ENCODE measurements at places on chromosomes 1 and 21.

GRCh38 chr1:9746211-9746610, 77.6 kb downstream of the CLSTN1 start:
- no peak for DNase-seq

- DNase-seq = no peak
Observed at GRCh38 chr21:43720539-43721166, 1.7 kb downstream of the PDXK start.

GRCh38 chr1:90799326-90799725, 82.2 kb upstream of the BARHL2 start:
- DNase-seq = no peak

GRCh38 chr1:228224198-228225164, 16.6 kb downstream of the OBSCN start:
- no peak for DNase-seq

GRCh38 chr1:116557323-116557878, 13.4 kb downstream of the CD58 start:
- DNase-seq = no peak

GRCh38 chr1:29444782-29445729, 208.7 kb downstream of the PTPRU start:
- no peak for DNase-seq

GRCh38 chr1:197021716-197022115, 44.4 kb downstream of the CFHR5 start:
- no peak for DNase-seq

GRCh38 chr1:200346700-200347099, 63.1 kb downstream of the ZNF281 start:
- DNase-seq = no peak

DNA sequence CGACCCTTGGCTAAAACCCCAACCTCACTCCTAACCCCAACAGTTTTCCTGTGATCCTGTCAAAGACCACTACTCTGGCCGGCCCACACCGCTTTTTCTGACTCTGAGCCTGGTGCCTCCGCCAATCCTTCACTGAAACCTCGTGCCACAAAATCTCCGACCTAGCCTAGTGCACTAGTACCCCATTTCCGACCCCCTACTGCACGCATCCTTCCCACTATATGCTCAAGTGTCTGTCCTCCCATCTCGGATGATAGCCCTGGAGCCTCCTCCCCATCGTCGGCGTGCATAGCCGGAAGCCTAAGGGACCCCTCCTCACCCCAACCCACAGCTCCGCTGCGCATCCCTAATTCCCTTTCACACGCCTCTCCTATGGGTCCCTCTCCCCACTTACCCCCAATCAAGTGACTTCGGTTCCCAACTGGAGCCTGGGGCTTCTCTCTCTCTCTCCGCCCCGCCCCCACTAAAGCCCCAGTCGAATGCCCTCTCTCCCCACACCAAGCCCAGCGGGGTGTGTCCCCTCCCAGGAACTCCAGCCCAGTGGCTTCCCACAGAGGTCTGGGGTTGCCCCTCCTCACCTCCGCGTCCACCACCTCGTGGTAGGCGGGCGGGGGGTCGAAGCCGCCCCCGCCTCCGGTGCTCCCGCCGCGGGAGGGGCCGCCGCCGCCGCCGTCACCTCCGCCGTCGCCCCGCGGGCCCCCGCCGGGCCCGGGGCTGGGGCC, 791 bp downstream of the USP24 start:
- peak; percentile 65 for DNase-seq

- no peak for DNase-seq
Observed at GRCh38 chr21:41926117-41926806, 27.6 kb downstream of the C2CD2 start.

DNA sequence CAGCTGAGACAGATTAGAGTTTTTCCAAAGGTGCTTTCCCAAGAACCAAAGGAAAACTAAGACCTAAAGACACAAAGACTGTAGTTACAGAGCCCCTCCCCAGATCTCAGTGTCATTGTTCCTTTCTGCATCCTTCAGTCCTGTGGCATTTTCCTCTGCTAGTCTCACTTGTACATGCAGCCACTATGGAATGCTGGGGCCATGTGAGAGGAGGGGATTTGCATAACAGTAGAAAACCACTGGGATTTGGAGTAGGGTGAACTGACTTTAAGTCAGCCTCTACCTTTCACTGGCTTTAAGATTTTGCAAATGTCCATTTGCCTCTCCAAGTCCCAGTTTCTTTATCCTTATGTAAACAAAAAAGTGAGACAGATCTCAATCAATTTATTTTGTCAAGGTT, 119.4 kb upstream of the F3 start:
- DNase-seq = no peak

DNA sequence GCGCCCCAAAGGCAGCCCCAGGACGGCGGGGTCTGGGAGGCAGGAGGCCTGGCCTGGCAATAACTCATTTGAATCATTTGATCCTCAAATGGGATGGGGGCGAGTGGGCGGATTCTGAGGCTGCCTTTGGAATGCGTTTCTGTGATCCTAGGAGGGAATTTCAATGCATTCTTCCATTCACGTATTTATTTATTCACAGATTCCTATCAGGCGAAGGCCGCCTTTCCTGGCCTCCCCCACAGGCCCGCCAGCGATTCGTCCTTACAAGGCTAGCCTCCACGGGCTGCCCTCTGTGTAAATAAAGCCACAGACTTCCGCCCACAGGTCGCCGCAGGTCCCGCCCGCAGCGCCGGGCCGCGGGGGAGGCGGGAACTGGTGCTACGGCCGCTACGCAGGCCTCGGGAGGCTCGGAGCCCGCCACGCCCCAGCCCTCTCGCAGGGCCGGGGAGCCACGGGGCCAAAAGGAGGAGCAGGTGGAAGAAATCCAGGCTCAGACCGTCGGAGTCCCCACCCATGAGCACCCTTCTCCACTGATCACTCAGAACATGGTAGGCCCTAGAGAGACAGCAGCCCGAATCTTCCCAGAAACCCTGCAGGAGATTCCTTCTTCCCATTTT, 31.3 kb upstream of the JUN start:
- DNase-seq = peak; percentile 92

DNA sequence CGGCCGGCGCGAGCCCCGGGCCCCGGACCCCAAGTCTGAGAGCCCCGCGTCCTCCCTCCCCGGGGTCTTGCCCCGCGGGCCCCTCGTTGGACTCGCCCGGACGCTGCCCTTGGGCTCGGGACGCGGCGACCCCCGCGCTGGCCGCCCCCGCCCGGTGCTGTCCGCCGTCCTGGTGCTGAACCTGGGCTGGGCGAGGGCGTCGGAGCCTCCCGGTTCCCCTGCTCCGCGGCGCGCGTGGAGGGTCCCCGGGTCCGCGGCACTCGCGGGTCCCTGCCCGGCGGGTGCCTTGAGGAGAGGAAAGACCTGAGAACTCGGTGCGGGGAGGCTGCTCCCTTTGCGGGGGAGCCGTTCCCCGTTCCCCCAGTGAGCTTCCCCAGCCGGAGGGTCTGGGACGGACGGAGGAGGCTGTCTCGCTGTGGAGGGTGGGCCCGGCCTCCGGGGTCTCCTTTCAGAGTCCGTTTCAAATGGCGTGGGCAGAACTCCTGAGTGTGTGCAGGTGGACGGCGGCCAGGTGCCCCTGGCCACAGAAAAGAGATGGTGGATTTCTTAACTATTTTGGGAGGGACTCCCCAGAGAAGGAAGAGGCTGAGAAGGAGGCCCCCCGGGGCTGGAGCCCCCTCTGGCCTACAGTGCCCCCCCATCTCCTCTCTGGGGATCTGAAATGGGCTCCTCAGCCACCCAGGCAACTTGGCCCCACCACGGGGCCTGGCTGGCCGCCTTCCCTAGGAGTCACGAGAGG, 595 bp downstream of the GABRD start:
- peak; percentile 15 for DNase-seq

DNA sequence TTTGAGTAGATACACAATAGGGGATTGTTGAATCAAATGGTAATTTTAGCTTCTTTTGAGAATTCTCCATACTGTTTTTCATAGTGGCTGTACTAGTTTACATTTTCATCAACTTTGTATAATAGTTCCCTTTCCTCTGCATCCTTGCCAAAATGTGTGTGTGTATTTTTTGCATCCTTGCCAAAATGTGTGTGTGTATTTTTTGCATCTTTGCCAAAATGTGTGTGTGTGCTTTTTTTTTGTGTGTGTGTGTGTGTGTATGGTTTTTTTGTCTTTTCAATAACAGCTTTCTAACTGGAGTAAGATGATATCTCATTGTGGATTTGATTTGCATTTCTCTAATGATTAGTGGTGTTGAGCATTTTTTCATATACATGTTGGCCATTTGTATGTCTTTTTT, 105.4 kb downstream of the ATP6V1G3 start:
- no peak for DNase-seq

- DNase-seq = no peak
Observed at GRCh38 chr1:79325705-79326104, 319.2 kb upstream of the ADGRL4 start.

DNA sequence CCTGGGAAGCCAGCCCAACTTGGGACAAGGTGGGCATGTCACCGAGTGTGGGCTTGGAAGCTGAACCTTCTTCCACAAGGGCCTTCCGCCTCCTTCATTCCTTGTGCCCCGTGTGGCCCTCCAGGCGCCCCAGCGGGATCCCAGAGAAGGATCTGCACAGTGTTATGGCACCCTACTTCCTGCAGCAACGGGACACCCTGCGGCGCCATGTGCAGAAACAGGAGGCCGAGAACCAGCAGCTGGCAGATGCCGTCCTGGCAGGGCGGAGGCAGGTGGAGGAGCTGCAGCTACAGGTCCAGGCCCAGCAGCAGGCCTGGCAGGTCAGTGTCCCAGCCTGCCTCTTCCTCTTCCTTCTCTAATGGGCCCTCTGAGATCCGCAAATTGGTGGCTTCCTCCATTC, 5.8 kb upstream of the BGLAP start:
- DNase-seq = no peak

- peak; percentile 27 for DNase-seq
Observed at GRCh38 chr1:216221260-216221700, 202.0 kb downstream of the USH2A start.

- DNase-seq = no peak
Observed at GRCh38 chr1:61463220-61463619, 261.7 kb downstream of the TM2D1 start.

DNA sequence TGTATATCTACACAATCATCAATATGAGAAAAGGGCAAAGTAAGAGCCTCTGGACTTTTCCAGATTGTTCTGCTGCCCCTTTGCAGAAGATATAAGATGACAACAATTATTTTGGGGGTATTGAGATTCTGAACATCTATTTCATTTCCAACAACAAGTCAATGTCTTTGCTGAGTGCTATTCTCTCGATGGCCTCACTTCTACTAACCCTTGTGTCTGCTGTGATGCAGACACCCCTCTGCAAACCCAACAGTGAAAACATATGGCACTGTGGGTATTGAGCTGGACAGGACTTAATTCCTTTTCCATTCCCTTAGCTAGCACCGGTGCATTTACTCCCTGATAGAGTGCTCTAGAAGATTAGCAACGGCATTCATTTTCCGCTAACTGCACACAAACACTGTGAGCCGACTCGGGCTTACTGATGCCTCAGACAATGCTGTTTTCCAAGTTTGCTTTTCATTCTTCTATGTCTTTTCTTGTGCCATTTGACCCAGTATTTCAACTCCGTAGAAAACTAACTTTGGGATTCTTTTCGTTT, 33.4 kb upstream of the SMYD2 start:
- DNase-seq = no peak

DNA sequence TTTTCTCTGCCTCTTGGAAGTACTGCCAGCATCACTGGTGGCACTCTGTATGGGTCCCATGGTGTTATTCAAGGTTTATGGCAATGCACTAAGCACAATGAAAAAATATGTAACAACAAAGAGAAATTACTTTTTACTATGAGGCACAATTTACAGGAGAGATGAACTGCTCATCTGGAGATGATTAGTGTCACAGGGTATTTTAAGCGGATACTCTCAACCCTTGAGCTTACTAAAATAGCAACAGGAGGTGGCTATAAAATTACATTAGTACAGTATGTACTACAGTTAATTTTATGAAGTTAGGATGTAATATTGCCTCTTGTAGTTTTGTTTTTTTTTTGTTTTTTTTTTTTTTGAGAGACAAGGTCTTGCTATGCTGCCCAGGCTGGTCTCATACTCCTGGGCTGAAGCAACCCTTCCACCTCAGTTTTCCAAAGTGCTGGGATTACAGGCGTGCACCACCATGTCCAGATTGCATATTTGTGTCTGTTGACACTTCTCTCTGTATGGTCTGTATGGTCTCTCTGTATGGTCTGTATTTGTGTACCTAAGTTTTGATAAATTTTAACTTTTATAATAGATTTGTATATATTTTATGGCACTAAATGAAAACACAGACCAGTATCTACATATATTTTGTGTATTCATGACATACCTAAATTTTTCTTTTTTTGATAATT, 175.6 kb upstream of the HP1BP3 start:
- no peak for DNase-seq

DNA sequence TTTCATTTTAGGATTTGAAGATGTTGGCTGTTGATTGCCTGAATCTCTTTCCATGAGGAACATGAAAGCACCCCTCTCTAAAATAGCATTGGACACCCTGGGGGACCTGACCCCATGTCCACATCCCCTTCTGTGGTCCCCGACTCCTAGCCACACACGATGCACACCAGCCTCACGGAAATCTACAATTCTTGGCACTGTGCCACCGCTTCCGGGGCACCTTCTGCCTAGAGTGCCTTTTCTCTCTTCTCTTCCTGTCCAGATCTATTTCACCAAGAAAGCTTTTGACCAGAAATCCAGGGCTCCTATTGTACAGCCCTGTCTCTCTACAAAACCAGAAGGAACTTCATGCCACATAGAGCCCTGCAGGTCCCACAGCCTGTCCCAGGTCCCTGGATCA, 50.3 kb downstream of the MYSM1 start:
- DNase-seq = peak; percentile 33

DNA sequence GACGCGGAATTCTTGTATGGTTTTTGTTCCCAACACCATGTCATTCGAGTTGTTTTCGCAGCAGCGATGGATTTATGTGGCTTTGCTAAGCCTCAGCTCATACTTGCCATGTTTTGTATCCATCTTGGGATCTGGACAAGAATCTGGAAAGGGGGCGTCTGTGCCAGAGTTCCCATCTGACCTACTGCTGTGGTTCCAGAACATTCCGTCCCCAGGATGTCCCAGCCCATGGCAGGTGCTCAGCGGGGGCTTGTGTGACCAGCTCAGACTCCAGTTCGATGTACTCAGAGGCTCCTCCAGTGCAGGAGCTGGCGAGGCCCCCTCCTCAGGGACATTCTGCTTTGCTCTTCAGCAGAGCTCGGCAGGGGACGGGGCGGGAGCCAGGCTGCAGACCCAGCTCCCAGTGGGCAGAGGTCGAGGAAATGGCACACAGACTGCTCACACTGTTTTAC, 24.0 kb upstream of the ADARB1 start:
- peak; percentile 31 for DNase-seq

Data from thyroid gland (tissue), 4 donors.